ENCODE measurements at places on chromosomes 2 and 18.

DNA sequence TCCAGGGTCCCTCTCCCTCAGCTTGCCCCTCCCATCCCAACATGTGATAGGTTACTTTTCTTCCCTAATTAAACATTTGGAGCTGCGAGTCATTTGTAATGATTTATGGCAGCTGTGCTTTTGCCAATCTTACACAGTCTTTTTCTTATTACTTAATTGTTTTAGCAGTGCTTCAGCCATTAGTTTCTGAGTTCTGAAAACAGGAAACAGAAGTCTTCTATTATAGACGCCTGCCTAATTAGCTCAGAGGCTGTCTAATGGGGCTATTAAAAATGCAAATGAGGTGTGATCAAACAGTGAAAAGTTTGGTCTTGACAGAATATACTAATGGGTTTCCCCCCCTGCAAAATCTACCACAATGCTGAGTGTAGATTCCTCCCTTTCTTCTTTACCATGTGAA, 388.3 kb upstream of the CELF4 start:
- no peak for DNase-seq

- DNase-seq, result peak; percentile 81
Measured at GRCh38 chr2:70094978-70095719, 7.9 kb downstream of the PCBP1 start.

GRCh38 chr2:41966920-41967319, 80.9 kb upstream of the PKDCC start:
- DNase-seq, result no peak

DNA sequence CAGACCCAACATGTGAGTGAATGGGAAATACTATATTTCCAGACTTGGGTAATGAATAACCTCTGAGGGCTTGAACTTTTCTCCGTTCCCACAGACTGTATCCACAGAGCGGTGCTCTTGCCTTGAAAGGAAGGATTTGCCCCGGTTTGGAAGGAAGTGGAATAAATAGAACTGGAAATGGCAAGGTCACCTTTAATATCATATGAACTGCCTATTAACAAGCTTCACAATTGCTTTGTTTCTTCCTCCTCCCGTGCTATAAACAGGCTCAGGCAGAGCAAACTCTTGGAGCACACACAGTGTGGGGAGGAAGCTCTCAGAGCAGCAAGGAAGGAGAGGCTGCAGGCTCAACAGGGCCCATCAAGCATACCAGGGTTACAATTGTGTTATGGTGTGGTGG, 28.5 kb upstream of the DARS1 start:
- no peak for DNase-seq

- no peak for DNase-seq
Measured at GRCh38 chr18:4524096-4524495, 69.0 kb upstream of the DLGAP1 start.

DNA sequence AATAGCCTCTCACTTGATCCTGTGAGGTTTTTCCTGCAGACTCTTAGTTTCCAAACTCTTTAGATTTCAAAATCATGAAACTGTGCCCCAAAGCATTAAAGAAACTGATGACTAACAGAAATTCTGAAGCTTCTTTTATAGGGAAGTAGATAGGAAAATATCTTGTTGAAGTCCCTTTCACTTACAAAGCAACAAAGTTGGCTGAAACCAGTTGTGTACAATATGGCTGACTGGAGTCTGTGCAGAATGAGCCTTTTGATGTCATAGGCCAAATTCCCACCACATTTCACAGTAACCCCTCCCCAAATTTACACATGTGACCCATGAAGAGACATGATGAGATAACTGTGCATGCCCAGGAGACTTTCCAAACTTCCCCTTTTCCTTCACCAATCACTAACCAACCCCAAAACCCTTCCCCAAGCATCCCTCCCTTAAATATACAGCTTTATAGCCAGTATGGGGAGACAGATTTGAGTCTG, 61.7 kb upstream of the NCK2 start:
- DNase-seq, result no peak

DNA sequence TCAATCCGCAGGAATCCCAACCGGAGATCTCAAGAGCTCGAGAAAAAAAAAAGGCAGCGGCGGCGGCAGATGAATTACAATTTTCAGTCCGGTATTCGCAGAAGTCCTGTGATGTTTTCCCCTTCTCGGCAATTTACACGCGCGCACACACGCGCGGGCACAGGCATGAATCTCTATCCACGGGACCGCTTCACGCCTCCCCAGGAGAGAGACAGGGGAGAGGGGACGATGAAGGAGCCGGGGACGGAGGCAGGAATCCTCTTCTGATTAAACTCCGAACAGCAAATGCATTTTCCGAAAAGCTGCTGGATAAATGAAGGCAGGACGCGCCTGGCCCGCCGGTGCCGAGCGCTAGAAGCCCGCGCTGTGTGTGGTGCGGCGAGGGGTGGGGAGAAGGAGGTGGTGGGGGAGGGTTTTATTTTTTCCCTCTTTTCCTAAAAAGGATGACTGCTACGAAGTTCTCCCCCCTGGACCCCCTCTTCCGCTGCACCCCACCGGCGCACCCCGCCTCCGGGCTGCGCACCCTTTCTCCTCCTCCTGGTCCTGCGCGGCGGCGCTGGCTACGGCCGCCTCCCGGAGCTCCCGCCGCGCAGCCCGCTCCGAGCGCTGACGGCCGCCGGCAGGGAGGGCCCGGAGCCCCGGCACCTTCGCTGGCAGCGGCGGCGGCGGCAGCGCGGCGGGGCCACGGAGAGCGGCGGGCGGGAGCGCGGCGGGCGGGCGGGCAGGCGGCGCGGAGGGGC, at the start of gene BCL2:
Gene BCL2 (minus strand): TSS at position 387 of the 740 bp plus-strand sequence.
- no peak for DNase-seq

DNA sequence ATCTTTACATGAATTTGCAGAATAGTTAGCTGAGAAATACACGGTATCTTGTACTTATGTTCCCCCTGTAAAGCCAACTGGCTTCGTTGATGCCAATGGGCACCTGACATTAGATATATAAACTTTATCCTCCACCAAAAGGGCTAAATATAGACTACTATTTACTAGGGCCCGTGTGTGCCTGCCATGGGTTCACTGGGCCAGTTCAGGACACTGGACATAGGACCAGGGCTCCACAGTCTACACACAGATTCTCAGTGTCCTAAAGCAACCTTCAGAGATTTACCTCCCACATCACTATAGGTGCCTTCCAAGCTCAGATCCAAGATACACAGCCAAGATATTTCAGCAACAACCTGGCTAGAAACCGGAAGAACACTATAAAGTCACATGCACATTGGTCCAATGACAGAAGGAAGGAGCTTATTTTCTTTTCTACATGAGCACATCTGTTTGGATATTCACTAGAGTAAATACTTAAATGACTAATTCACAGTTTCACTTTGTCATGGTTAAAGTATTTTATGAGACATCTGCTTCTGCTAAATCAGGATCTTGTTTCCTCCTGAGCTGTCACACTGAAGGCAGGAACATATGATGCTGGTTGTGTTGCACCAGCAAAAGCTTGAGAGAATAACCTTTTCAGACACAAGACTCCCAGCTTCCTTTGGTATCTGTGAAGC, 95.1 kb downstream of the MYO5B start:
- DNase-seq, result no peak

DNA sequence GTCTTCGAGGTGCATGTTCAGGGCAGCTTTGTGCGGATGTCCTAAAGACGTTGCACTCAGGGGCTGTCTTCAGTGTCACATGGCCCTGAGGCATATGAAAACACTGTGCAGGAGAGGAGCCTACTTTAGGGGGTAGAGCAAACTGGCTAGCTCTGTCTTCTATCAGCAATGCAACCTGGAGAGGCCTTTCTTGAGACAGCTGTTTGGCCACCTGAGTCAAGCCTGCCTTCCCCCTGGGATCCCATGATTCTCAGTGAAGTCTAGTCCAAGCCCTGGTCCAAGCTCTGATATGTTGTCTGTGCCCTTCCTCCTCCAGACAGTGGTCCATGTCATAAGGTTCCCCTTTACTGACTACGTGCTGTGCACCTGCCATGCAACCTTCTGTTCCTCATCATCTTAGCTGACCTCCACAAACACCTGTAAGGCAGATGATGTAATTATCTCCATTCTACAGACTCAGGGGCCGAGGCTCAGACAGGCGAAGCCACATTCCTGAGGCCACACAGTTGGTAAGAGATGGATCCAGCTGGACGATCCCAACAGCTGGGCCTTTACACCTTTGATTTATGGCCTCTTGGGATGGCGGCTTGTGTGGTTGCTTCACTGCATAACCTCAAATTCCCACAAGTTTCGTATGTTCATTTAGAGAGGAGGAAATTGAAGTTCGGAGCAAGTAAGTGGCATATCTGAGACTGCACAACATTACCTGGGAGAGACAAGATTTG, 109.9 kb downstream of the COPS8 start:
- DNase-seq, result no peak

- no peak for DNase-seq
Measured at GRCh38 chr18:80022613-80023012, 11.6 kb upstream of the RBFA start.

GRCh38 chr2:210460322-210461227, 16.0 kb downstream of the LANCL1 start:
- no peak for DNase-seq

DNA sequence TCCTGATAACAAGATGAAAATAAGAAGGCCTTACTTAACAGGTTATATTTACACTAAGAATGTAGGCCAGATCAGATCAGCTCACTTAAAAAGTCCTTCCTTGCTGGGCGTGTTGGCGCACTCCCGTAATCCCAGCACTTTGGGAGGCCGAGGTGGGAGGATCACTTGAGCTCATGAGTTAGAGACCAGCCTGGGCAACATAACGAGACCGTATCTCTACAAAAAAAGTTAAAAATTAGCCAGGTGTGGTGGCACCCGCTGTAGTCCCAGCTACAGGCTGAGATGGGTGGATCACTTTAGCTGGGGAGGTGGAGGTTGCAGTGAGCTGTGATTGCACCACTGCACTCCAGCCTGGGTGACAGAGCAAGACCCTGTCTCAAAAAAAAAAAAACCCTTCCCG, 53.2 kb upstream of the SOS1 start:
- DNase-seq, result no peak

DNA sequence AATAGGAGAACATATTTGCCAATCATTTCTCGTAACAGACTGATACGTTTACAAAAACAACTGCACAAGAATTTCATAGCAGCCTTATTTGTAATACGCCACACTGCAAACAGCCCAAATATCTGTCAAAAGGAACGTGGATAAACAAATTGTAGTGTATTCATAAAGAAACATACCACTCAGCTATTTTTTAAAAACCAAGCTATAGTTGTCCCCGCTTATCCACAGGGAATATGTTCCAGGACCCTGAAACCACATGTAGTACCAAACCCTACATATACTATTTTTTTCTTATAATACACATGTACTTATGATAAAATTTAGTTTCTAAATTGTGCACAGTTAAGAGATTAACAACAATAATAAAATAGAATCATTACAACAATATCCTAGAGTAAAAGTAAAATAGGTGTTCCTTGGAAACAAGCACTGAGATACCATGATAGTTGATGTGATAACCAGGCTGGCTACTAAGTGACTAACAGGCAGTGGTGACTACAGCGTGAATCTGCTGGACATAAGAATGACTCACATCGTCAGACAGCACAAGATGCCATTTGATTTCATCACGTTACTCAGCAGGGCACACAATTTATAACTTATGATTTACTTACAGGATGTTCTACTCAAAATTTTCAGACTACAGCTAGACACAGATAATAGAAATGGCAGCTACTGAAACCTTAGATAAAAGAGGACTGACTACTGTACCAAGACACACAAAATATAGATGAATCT, 367.4 kb downstream of the NCKAP5 start:
- DNase-seq, result no peak

DNA sequence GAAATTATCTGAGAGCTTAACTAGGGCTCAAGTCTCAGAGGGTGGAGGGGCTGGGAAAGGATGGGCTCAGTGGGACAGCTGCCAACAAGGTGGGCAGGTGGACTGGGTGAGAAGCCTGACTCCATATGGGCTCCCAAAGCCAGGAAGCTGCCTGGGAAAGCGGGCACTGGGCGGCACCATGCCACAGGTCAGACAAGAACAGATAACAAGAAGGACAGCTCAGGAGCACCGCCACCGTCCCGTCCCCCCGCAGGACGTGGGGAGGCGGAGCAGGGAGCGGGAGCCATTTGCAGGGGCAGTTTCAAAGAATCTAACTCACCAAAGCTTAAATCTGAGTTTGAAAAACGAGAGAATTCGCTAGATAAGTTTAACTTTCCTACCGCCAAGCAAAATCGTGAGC, 45.6 kb downstream of the NETO1 start:
- no peak for DNase-seq

- DNase-seq, result no peak
Measured at GRCh38 chr2:207258263-207258991, 92.7 kb upstream of the KLF7 start.

- DNase-seq, result no peak
Measured at GRCh38 chr2:49335546-49335945, 181.2 kb upstream of the FSHR start.

GRCh38 chr2:102801858-102802699, 40.2 kb downstream of the TMEM182 start:
- no peak for DNase-seq

GRCh38 chr2:128309280-128310093, 9.2 kb downstream of the HS6ST1 start:
- peak; percentile 61 for DNase-seq

DNA sequence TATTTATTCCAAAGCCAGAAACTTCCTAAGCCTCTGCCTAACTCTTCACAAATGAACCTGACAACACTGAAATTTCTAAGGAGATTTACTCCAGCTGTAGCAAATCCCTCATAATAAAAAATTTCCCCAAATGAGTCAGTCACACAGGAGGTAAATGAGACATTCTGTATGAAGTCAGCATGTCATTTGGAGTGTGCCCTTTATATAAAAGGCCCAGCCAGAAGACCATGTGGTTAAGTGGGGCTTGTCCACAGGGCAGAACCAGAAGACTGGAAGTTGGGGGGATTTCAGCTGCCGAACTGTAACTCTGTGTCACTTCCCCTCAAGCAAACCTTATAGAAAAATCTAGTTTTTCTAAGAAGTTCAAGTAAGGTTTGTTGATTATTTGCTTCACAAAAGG, 30.2 kb downstream of the NRP2 start:
- no peak for DNase-seq

DNA sequence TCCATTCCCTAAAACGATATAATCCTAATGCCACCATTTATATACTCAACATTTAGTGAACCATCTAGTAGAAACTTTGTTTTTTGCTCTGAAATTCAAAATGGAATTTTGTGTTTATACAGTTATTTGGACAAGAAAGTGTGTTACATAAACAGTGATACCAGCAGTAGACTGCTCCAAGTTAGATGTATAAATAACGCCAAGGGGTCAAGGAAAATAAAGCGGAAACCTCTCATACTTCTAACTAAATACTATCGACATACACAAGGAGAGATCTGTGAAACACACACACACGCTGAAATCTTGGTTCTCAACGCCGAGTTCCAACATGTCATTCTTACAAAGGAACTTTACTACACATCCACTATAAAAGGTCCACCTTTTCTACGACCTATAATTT, 1.2 kb downstream of the TXNL1 start:
- DNase-seq, result no peak

DNA sequence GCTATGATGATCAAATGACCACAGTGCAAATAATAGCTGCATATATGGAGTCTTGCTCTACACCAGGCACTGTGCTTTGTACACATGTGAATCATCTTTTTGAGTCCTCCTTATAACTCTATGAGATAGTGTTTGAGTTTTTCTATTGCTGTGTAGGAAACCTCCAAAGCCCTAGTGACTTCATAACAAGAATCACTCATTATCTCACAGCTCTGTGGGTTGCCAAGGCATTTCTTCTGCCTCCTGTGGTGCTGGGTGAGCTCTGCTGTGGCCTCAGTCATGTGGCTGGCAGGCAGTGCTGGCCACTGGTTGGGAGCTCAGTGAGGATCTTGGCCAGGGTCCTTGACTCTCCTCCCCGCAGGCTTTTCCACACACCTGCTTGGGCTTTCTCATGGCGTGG, 153.4 kb downstream of the CAPN13 start:
- no peak for DNase-seq

Data from activated effector memory CD4-positive, alpha-beta T cell treated with anti-CD3 and anti-CD28 coated beads, Interleukin-2, amount 50 U/mL, for 16 hours (primary cell).